Stimulated activated CD8-positive, alpha-beta memory T cell treated with anti-CD3 and anti-CD28 coated beads, Interleukin-2, amount 100 ng/mL, for 1 hour (primary cell): ENCODE measurements at places on chromosomes 7 and 10.

DNA sequence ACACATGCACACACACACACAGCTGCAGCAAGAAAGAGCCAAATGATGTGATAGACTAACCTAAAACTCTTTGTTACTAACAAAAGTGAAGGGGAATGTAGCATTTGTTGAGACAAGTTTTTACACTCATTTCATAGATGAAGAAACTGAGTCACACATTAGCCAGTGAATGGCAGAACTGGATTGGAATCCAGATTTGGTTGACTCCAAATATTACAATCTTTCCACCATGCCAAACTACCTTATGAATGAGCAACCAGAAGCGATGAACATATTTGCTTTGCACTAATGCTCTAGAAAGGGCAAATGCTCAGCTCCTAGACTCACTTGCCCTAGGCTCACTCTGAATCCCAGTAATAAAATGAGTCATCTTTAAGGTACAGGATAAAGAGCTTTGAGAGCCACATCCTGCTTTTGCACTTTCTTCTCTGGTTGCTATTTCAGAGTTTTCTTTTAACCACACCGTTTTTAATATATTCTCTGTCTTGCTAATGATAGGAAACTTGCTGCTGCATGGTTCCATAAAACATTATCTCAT is 111.9 kb downstream of the GPAM start:
- DNase-seq, result no peak

DNA sequence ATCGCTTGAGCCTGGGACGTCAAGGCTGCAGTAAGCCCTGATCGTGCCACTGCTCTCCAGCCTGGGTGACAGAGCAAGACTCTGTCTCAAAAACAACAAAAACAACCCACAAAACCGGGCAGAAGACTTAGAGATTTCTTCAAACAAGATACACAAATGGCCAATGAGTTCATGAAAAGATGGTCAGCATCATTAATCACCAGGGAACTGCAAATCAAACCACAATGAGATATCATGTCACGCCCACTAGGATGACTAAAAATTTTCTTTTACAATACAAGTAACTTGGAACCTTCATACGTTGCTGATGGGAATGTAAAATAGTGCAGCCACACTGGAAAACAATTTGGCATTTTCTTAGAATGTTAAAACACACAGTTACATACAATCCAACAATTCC is 77.3 kb upstream of the GRID1 start:
- DNase-seq, result no peak

GRCh38 chr7:44063894-44064651 is 1.3 kb downstream of the PGAM2 start:
- DNase-seq, result no peak

- no peak for DNase-seq
These were observed 107.0 kb downstream of the HIP1 start for GRCh38 chr7:75631711-75632110.

DNA sequence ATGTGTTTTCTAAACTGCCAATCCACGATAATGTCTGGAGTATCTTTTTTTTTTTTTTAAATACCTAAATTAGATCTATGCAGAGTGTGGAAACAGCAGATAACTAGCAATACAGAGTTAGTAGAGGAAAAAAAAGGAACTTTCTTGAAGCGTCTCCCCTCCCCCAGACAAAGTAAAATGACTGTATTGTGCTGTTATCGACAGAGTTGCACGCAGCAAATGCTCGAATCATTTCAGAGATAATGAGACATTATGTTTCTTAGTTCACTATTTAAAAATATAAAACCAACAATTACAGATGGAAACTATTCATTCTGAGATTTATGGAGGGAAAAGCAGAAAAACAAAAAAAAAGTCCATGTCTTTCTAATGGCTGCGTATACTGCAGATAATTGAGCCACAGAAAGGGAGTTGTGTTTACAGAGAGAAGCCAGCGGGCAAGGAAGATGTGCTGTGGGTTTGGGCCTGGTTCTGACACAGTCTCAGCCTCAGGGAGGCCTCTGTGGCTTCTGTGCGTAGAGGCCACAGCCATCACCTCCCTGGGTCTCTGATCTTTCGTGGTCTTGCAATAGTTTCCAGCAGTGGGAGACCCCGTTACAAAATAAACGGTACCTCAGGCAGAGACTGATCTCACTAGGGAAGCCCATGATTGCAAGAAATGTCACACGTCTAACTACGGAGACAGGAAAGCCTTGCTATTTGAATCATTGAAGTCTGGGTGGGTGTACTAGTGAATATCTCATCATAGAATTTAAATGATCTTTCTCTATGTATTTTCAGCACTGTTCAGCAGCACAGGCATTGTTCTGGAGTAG is 19.1 kb upstream of the KLF6 start:
- no peak for DNase-seq

GRCh38 chr10:78330884-78331283 is 297.2 kb downstream of the RPS24 start:
- DNase-seq, result no peak

DNA sequence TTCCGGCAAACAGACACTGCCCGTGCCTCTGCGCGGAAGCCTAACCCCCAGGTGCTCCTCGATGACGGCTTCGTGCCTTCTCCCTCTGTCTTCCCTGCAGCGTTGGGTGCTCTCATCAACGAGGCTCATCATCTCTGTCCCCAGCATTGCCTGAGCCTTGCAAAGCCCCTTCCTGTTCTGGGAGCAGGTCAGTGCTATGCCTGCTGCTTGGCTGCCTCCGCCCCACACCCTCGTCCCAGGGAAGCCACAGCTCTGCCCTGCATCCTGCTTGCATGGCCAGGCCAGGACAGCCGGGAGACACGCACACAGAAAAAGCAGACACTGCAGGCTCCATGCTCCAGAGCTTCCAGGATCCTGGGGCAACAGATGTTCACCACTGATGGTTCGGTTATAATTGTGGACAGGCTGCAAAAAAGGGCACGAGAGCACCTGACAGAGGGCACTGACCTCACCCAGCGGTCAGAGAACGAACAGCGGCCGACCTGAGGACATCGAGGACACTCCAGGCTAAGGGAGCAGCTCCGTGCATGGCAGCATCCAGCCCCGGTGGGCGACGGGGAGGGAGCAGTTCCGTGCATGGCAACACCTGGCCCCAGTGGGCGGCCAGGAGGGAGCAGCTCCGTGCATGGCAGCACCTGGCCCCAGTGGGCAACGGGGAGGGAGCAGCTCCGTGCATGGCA is 265.5 kb downstream of the PTPRN2 start:
- DNase-seq, result no peak

- no peak for DNase-seq
These were observed 22.4 kb downstream of the BRI3 start for GRCh38 chr7:98303906-98304305.

DNA sequence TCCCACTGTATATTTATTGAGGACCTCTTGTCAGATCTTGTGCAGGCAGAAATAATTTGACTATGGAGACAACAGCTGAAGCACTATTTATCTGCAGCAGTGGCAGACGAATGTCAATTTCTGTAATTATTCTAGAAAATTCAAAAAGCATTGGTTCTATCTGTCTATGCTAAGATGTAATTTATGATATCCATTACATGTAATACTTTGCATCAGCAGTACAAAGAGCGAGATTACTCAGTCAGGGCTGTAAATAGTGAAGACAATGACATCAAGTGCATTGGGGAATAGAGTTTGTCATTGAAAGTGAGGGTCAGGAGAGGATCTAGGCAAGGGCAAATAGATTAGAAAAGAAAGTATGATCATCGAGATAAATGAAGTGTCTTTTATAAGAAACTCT is 508.2 kb downstream of the ZWINT start:
- no peak for DNase-seq

GRCh38 chr7:158868764-158869410 is 12.5 kb downstream of the DYNC2I1 start:
- DNase-seq, result no peak

DNA sequence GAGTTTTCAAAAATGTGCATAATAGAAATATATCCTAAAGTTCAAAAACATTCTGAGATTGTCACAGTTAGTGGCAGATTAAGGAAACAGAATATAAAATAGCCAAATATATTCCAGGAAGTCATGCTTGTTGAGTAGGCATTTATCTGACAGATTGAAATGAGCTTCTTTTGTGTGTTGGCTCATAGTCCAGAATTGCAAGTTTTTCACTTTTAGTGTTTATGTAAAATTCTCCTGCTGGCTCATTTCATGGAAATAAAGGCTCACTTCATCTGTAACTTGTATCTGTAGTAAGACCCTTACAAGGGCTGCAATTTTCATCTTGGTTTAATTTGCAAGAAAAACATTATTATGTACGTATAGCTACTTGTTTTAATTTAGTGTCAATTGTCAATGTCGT is 93.5 kb downstream of the MCU start:
- DNase-seq, result no peak

DNA sequence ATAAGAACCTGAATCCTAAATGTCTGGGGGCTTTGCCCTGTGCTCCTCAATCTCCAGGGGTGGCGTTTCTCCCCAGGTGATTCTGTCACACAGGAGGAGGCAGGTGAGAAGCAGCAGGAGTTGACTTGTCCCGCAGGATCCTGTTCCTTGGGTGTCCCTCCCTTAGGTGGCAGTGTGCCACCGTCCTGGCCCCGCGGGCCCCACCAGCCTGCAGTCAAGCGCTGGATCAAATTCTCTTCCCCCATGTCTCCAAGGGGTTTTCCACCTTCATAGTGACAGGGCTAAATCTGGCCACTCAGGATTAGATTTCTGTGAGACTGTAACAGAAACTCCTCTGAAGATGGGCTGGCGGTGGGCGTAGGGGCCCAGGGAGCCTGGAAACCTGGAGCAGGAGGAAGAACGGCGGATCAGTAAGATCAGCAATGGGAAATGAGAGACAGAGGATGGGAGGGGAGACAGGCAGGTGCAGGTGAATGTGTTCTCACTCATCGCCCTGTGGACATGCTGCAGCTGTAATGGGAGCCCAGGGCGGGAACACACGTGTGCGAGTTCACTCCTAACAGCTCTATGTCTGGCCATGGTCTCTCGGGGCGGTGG is 329.2 kb upstream of the COBL start:
- DNase-seq, result no peak

GRCh38 chr10:86900955-86901354 is 56.5 kb downstream of the MMRN2 start:
- DNase-seq, result no peak

DNA sequence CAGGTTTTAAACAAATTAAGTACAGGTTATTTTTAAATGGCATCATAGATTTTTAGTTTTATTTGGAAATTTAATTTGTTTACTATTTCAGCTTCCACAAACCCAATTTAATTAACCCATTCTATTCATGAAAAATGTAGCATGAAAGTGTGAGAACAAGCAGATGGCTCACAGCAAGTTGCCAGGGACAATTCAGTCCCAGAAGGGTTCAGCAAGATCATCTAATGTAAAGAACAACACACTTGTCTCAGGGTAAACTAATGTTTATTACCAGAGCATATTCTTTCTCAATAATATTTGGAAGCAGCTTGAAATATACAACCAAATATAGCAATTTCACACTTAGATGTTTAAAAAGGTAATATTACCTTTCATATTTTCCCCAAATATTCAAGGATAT is 166.9 kb upstream of the SLC13A1 start:
- no peak for DNase-seq

DNA sequence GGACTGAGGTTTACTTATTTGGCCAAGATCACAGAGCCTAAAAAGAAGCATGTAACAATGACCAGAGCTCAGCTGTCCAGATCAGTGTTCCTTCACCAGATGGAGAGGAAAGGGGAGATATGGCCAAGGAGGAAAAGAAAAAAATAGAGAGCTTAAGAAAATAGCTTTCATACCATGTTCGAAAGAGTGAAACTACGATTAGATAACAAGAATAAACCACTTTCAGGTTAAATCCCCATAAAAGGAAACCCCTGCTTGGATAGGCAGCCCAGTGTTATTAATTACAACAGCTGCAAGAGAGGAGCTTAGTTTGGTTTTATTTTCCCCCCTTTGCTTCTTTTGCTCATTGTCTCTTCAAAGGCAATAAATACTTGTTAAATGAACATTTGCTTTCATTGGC is 160.8 kb downstream of the ZNF438 start:
- DNase-seq, result no peak

DNA sequence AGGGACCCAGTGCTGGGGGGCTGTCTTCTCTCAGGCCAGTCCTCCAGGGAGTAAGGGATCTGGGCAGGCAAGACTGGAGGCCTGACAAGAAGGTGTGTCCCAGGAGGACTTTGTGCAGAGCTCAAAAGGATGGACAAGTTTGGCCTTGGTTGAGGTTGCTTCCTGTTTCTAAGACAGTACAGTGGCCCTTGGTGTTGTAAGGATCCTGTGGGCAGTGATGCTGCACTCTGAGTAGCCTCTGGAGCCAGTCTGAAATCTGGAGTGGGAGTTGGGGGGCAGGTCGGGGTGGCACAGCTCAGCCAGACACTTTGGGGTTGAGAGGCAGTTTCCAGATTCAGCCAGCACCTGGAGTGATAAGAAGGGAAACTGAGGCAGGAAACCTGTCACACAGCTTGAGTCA is 139.2 kb upstream of the ZMIZ1 start:
- no peak for DNase-seq

- DNase-seq, result no peak
These were observed 587 bp upstream of the CELF2 start for GRCh38 chr10:11017000-11017569.

DNA sequence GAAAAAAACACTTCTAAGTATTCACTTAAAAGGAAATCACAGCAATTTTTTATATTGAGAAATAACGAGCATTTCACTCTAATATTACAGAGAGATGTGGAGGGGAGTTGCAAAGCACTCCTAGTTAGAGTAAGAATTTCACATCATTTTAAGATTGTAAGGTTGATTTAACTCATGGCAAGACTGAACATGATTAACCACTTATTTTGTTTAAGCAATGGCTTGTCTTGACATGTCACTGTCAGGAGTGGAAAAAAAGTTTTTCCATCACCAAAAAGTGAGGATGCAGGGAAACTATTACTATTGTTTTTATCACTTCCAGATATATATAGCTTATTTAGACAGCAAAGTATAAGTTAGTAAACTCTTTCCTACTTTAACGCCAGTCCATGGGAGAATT is 27.1 kb downstream of the CD36 start:
- DNase-seq, result no peak

- DNase-seq, result no peak
These were observed 23.1 kb upstream of the DIP2C start for GRCh38 chr10:712575-712974.

- no peak for DNase-seq
These were observed 45.6 kb downstream of the ALOX5 start for GRCh38 chr10:45419676-45420025.

DNA sequence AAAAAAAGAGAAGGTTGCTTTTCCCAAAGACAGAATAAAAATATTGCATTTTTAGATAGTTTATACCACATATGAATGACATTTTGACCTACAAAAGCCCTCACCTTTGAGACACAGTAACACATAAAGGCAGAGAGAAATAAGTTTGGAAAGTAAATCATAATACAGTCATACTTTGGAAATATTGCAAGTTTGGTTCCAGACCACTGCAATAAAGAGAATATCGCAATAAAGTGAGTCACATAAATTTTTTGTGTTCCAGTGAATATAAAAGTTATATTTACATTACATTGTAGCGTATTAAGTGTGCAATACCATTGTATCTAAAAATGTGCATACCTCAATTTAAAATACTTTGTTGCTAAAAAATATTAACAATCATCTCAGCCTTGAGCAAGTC is 40.3 kb downstream of the CCDC71L start:
- no peak for DNase-seq

GRCh38 chr10:99365311-99365710 is 36.2 kb downstream of the CNNM1 start:
- no peak for DNase-seq
